ENCODE measurements at places on chromosomes 7 and 10. TPM values are rescaled to one million over a fixed set of nuclear protein-coding genes. Genes with fewer than 3 reads are reported as not detected.

DNA sequence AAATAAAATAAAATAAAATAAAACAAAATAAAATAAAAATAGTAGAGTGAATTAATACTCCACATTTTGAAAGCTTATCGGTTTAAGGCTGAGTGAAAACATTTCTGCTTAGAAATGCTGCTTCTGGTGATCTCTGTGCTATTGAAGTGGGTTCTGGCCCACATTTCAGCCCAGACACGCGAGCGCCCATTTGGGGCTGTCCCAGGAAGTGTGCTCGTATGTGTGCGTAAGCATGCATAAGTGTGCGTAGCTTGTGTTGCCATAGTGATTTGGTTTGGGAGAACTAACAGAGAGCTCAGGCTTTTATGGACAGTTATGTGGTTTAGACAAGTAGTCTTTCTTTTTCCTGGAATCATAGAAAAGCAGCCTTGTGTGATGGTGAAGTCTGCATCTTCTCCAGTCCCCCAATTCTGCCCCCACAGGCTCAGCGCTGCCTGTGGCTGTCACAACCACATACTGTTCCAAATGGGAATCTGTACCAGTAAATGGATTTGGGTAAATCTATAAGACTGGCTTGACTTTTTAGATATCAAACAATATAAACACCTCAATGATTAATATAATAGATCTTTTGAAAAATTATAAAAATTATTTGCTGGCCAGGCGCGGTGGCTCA lies 29.8 kb upstream of the PURB start:
- no peak for DNase-seq

GRCh38 chr10:117454502-117454901 lies 79.3 kb upstream of the PDZD8 start:
- no peak for DNase-seq

GRCh38 chr10:98510412-98510995 lies 63.8 kb upstream of the HPS1 start:
- no peak for DNase-seq

DNA sequence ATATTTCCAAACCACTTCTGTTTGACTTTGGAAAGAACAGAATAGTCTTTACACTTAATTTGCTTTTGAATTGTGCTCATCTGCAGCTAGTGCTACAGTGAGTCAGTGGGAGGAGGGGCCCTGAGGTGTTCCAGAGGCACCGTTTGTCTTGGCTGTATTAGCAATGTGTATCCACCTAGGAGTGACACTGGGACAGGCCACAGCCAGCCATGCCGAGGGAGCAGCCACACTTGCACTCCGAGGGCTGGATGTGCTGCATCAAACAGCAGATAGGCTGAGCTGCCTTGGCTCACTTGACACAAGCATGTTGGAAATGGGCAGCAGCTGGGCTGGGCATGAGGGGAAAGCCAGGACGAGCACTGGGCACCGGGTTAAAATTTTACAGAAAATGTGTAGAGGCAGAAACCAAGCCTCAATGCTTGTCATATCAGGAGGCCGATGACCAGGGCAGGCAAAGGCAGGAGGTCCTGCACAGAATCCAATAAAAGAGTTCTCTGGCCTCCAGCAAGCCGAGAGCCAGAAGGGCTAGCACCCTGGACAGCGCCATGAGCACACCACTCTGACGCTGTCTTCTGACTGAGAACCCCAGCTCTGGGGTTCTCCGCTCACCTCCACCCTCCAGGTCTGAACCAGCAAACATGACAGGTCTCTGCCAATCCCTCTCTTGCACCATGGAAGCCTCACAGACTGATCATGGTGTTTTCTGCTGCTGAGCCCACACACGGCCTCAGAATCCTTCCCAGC lies 163.3 kb downstream of the GRID1 start:
- no peak for DNase-seq

- no peak for DNase-seq
These were observed 272.1 kb downstream of the BMPER start for GRCh38 chr7:34177476-34177875.

GRCh38 chr7:45917658-45918057 lies 3.4 kb downstream of the IGFBP3 start:
- DNase-seq: peak; percentile 64

GRCh38 chr10:129840196-129840590 lies 123.9 kb downstream of the EBF3 start:
- no peak for DNase-seq

- peak; percentile 30 for DNase-seq
These were observed 46.1 kb downstream of the ZCCHC24 start for GRCh38 chr10:79399223-79399831.

DNA sequence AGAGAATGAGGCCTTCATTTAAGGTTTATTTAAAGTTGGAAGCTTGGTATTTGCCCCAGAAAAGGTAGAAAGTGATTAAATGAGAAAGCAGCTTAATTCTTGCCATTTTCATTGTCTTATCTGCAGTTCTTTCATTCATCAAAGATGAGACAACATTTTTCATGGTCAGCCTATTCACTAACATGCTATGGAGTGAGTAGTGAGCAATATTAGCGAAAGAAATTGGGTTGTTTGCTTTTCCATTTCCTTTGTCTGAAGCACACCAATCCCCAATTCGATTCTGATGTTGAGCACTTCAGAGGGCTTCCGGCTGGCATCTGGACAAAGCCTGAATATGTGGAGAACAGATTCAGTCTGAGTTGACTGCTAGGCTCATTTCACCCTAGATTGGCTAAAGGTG lies 317.2 kb downstream of the BBS9 start:
- DNase-seq: no peak

- DNase-seq: no peak
These were observed 546.7 kb upstream of the ADARB2 start for GRCh38 chr10:2284071-2284470.

- DNase-seq: no peak
These were observed 13.4 kb downstream of the SLC29A4 start for GRCh38 chr7:5296015-5296610.

GRCh38 chr10:96017191-96017687 lies 26.1 kb upstream of the CCNJ start:
- peak; percentile 74 for DNase-seq

- no peak for DNase-seq
These were observed 150.9 kb downstream of the RGS10 start for GRCh38 chr10:119391440-119392251.

DNA sequence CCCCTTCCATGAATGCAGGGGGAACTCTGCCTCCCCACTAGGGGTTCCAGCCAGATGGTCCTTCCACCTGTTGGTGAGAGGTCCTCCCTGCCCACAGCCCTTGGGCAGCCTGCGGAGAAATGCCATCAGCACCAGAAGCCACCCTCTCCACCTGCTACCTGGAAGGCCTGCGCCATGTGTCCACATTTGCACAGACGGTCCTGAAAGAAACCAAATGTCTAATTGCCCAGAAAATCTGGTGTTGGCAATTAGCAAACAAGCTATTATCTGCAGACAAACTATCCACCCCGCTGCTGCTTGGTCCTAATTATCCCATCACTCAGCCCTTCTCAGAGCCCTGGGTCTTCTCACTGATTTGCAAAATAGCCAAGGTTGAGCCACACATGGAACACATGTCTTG lies 32.3 kb downstream of the HSPA12A start:
- peak; percentile 68 for DNase-seq

DNA sequence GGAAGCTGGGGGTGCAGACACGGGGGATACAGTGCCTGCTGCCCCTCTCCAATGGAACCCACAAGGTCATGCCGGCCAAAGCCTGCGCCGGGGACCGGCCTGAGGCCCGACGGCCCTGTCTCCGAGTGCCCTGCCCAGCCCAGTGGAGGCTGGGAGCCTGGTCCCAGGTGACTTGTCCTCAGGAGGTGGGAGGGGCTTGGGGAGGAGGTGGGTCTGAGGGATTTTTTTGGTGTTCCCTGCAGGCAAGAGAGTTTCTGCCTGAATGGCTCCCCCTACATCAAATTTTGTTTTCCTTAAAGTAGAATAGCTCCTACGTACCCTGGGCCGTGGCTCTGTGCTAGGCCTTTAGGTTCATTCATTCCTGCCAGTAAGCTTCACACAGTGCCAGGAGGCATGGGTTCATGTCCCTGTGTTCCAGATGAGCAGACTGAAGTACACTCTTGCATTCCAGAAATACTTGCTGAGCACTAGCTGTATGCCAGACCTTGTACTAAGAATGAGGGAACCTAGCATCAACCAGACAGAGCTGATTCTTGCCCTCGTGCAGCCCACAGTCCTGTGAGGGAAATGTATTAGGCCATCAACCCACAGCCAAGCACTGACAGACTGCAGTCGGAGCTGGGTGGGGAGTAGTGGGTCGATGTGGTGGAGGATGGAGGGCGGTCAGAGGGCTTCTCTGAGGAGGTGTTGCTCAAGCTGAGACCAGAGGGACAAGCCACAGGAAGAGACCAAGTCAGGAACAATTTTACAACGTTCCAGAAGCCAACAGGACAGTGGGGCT lies 31.1 kb downstream of the TBATA start:
- DNase-seq: no peak

- DNase-seq: no peak
These were observed 44.5 kb upstream of the CHCHD3 start for GRCh38 chr7:133126422-133126821.

DNA sequence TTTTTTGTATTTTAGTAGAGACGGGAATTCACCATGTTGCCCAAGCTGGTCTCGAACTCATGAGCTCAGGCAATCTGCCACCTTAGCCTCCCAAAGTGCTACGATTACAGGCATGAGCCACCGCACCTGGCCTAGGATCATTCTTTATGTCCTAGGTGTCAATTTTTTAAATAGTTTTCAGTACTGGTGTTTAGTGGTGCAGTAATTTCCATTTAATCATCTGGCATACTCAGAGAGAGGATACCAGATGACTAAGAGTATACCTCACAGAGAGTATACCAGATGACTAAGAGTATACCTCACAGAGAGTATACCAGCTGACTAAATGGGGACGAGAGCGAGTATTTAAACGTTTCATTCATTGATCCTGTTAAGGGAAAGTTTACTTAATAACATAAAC lies 37.3 kb upstream of the TMEM248 start:
- no peak for DNase-seq

DNA sequence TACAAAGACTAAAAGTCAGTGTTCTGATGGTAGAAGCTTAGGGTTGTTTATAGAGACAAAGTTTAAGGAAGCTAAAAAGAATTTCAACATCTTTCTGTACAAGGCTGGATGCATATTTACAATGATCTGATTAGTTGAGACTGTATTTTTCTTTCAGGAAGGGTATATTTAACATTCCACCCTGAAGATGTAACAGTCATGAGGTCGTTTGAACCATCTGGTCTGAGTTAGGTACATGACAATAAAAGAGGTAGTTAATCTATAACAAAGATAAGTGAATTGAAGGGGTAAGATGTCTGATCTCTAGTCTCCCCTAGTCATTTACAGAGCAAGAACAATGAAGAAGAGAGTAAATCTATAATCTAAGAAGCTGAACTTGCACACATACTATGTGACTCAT lies 821.2 kb downstream of the CNTNAP2 start:
- DNase-seq: no peak

GRCh38 chr7:99679032-99679399 lies 780 bp downstream of the CYP3A5 start:
- no peak for DNase-seq

DNA sequence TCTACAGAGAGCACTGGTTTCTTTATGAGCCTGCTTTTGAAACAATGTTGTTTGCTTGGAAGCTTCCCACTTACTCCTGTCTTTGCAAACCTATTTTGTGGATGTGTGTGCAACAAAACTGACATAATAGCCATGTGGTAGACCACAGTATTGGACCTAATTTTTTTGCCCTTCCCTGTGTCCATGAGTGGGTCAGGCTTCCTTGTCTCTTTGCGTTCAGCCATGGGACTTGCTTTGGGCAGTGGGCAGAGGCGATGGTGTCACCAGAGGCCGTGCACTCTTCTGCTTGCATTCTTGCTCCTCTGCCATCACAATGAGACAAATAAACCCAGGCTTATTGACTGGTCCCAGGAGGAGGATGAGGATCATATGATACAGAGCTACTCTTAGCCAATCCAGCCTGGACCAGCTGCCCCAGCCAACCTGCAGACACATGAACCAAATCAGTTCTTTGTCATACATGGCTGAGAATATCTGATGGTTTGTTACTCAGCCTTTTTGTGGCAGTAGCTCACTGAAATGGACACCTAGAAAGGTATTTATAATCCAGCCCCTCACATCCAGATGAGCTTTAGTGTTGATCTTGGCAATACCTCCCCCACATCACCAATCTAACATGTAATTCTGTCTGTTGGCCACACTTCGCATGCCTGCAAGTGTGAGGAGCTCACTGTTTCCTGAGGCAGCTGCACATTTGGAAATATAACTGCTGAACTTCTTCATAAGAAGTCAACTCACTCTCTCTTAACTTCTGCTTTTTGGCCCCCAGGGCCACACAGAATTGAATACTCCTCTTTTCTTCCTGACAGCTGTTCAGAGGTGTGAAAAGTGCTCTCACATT lies 427.8 kb upstream of the ZMIZ1 start:
- DNase-seq: no peak

DNA sequence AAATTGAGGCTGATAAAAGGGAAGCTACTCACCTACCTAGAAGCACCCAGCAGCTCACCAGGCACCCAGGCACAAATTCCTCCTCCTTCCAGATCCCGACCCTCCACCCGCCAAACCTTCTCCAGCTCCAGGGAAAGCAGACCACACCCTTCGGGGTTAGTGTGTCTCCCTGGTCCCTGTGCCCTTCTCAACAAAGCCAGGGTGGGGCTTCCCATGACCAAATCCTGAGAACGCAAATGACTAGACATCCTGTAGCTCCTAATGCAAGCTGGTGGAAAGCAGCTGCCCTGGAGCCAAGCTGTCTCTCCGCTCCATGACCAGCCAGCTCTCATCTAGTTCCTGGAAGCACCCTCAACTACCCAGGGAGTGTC lies 4.4 kb downstream of the TBX20 start:
- DNase-seq: no peak

- DNase-seq: no peak
These were observed 590.3 kb upstream of the FOXK1 start for GRCh38 chr7:4091767-4092166.

- no peak for DNase-seq
These were observed 186.9 kb downstream of the ELFN1 start for GRCh38 chr7:1856888-1857441.

GRCh38 chr10:42941790-42942189 lies 135.1 kb upstream of the RET start:
- no peak for DNase-seq

DNA sequence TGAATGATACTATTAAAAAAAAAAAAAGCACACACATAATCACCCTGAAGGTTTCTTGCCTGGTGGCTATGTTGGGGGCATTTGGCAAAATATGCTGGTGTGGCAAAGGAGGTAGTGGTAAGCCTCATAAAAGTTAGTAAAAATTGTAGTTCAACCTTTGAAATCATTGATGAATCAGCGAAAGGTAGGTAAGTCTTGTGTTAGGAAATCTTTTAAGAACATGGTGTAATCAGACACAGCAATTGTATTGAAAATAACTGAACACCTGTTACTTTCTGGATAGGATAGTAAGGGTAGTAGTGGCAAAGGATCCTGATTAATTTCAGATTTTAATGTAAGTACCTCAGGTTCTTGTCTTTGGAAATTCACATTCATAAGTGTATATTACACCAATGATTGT lies 40.9 kb downstream of the CALML5 start:
- no peak for DNase-seq

GRCh38 chr7:111140091-111140865 lies 49.4 kb downstream of the LRRN3 start:
- peak; percentile 82 for DNase-seq

The HOXA3 gene
- 2.2 TPM for total RNA-seq

The EGR2 gene
- not detected for total RNA-seq

The SFR1 gene
- total RNA-seq: 17.7 TPM

The C10orf53 gene
- not detected for total RNA-seq

The GPR15LG gene
- not detected for total RNA-seq

The C1QL3 gene
- not detected for total RNA-seq

The C7orf33 gene
- not detected for total RNA-seq

The LMTK2 gene
- 5.8 TPM for total RNA-seq

The IRF5 gene
- not detected for total RNA-seq

The WDR86 gene
- total RNA-seq: 10.2 TPM

The HHEX gene
- total RNA-seq: 0.54 TPM

The ZNF365 gene
- total RNA-seq: not detected

Data from G401 (cell line).